ENCODE measurements at places on chromosomes 7 and 10. TPM values are rescaled to one million over a fixed set of nuclear protein-coding genes. Genes with fewer than 3 reads are reported as not detected.

DNA sequence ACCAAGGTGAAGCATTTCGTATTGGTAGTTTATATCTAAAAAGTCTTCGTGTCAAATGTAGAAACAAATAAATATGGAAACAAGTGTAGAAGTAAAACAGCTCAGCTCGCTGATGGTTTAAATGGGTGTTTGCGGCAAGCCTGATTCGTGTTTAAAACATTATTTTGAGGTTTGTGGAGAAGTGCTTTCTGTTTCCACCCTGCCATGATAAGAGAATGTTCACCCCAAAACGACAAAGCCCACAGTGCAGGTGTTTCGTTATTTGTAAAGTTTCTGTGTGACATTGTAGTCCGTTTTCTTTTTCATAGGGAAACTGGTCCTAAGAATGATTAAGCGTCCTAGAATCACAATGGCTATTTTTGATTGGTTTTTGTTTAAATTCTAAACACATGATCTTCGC lies 316.2 kb upstream of the SHH start:
- no peak for DNase-seq

ADAM12 gene
- total RNA-seq: 0.35 TPM

TMEM213 gene
- total RNA-seq: not detected

DNA sequence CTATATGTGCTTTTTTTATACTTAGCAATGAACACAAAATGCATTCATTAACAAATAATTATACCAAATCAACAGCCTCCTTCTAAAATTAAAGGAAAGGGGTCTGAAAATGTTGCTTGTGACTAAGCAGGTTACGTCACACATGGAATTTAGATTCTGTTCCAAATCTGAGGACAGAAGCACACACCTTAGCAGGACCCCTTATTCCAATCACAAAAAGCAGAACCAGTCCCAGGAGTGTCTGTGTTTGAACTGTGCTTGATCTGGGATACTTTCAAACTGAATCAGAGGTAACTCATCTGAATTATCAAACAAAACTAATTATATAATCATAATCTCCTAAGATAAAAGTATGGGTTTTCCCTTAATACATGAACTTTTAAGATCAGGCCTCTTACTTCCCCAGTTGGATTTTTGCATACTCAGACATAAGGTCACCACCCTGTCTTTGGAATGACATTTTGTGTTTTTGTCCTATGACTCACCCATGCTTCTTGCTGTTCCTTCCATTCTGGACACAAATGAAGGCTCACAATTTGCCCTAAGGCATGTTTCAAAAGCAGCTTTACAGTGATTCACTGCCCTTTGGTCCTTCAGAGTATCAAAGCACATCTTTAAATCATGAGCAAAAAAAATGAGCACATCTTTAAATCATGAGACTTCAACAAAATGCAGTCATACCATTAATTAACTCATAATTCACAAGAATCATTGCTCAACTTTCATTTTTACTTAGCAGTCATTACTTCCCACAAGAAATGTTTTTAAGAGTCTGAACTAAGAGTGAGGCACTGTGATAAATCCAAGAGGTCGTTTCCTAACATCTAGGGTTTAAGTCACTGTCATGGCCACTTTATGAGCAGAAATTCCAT lies 35.5 kb downstream of the SEMA3C start:
- no peak for DNase-seq

DNA sequence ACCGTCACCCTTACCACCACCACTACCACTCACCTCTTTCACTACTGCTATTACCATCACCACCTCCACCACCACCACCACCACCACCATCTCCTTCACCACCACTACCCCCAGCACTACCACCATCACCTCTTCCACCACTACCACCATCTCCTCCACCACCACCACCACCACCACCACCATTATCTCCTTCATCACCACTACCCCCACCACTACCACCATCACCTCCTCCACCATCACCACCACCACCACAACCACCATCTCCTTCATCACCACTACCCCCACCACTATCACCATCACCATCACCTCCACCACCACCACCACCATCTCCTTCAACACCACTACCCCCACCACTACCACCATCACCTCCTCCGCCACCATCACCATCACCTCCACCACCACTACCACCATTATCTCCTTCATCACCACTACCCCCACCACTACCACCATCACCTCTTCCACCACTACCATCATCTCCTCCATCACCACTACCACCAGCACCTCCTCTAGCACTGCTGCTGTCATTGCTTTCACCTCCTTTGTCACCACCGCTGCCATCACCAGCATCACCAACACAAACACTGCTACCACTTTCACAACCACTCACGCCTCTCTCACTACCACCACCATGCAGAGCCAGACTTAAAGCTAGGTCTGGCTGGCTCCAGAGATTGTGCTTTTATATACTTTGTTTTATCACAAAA lies 109.3 kb downstream of the ICA1 start:
- DNase-seq: no peak

DNA sequence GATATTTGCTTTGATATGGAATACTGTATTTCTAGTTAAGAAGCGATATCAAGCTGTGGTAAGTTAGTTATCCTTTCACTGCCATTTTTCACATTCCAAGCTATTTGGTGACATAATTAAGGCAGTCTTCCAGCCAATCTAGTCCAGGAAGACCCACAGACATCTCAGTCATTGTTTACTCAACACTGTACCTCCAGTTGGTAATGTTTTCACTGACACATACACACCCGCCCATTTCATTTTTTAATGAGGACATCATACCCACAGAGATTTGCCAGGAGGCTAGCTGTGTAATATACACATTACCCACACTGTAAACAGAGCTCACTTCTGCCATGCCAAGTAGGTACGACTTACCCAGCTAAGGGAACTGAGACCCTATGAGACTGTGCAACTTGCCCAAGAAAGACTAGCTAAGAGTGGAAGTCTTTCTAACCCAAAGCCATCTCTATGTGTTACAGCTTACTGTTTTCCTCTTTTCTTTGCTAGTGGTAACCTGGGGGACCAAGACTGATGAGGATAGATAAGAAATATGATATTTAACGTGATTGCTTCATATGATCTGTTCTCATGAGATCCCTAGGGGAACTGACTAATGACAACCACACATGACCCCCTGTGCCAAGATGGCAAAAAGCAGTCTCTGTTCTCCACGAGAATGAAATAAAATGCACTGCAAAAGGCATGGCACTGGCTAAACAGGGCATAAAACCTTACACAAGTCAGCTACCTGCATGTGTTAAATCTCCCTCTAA lies 179.0 kb downstream of the DGKI start:
- no peak for DNase-seq

DNA sequence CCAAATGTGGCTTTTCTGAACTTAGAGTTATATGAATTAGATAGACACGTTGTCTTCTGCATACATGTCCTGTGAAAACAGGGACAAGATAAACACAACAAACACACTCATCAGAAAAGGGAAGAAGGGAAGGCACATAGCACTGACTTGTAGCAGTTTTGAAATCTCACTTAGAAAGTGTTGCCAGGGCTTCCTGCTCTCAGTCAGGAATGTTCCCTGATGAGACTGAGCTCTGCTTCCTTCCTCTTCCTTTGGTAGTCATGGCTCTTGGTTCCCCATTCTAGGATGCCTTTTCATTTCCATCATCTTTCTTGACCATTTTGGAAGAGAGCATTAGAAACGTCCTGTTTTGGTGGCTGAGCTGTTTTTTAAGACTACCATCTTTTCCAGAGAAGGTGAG lies 233.8 kb upstream of the LYZL1 start:
- DNase-seq: no peak

BEND7 gene
- 17.4 TPM for total RNA-seq

- DNase-seq: peak; percentile 49
Observed at GRCh38 chr7:105794741-105795729, 81.4 kb downstream of the ATXN7L1 start.

LRRD1 gene
- not detected for total RNA-seq

SVOPL gene
- not detected for total RNA-seq

GIMAP4 gene
- 40.2 TPM for total RNA-seq

PLXNA4 gene
- 19.2 TPM for total RNA-seq

DNA sequence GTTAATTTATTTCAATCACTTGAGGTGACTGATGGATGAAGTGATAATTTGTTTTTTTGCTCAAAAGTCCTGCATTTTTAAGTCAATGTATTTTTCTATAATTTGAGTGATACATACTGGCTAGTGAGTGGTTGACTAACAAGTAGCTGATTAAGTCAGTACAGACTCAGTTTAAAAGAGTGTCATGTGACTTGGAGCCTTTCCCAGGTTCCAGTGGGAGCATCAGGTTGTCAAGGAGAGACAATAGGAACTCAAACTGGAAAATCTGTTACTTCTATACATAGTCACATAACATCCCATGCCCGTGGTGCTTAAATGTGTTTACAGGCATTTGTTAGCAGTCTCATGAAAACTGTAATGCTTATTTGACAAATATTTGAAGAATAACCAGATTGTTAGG lies 154.7 kb downstream of the ANK3 start:
- DNase-seq: no peak

GRCh38 chr7:149872419-149873073 lies 1.2 kb upstream of the ATP6V0E2 start:
- peak; percentile 88 for DNase-seq

GRCh38 chr10:103564776-103565520 lies 71.4 kb downstream of the NEURL1 start:
- DNase-seq: no peak

EPO gene
- total RNA-seq: not detected

POU6F2 gene
- total RNA-seq: not detected

CLRN3 gene
- total RNA-seq: not detected

CLDN3 gene
- not detected for total RNA-seq

CALCR gene
- total RNA-seq: not detected

GRCh38 chr7:102169651-102170392 lies 116.8 kb upstream of the SH2B2 start:
- DNase-seq: no peak

- no peak for DNase-seq
Observed at GRCh38 chr10:77887631-77888355, 38.8 kb downstream of the DLG5 start.

CYP2C18 gene
- not detected for total RNA-seq

HGF gene
- total RNA-seq: 2.4 TPM

COL1A2 gene
- 78.1 TPM for total RNA-seq

UCN3 gene
- not detected for total RNA-seq

GRCh38 chr7:5477126-5477525 lies 53.5 kb upstream of the TNRC18 start:
- DNase-seq: no peak

DNA sequence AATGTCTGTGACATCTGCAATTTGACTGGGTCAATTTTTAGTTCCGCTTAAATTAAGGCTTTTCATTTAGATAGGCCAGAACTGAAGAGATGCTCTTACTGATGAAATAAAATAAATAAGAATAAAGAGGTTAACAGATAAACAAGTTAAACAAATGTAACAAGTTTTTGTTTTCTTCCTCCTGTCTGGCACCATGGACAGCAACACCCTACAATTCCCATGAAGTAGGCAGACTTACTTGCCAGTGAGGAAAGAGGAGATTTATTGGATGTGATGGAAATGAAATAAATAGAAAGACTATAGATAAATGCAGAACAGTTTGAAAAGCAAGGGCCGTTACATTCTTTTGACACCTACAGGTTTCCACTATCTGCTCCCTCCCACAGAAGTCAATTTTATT lies 118.5 kb downstream of the AMPH start:
- no peak for DNase-seq

GRCh38 chr7:130649004-130649790 lies 19.4 kb downstream of the COPG2 start:
- no peak for DNase-seq

CARD11 gene
- 0.37 TPM for total RNA-seq

STAMBPL1 gene
- total RNA-seq: 2.4 TPM

EMX2 gene
- 0.42 TPM for total RNA-seq

LAMB1 gene
- total RNA-seq: 56.1 TPM

CDNF gene
- total RNA-seq: 2.0 TPM

DNA sequence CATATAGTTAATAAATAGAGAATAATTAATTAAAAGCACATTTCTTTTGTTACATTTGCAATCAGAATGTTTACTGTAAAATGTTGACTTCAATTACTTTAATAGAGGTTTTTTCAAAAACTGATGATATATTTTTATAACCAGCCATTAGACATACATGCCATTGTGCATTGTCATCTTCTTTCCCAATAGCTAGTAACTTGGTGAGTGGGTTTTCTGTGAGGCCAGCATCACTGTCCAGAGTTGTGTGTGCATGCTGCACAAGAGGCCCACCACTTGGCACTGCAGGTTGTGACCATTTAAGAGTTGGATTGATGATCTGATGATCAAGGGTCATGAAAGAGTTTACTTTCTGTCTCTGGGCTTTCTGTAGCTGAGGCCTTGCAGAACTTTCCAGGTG lies 46.5 kb downstream of the TFEC start:
- no peak for DNase-seq

GRCh38 chr7:121079425-121080169 lies 91.1 kb downstream of the CPED1 start:
- no peak for DNase-seq

IRF5 gene
- 2.9 TPM for total RNA-seq

- no peak for DNase-seq
Observed at GRCh38 chr10:90347239-90347638, 510.6 kb downstream of the HTR7 start.

DNA sequence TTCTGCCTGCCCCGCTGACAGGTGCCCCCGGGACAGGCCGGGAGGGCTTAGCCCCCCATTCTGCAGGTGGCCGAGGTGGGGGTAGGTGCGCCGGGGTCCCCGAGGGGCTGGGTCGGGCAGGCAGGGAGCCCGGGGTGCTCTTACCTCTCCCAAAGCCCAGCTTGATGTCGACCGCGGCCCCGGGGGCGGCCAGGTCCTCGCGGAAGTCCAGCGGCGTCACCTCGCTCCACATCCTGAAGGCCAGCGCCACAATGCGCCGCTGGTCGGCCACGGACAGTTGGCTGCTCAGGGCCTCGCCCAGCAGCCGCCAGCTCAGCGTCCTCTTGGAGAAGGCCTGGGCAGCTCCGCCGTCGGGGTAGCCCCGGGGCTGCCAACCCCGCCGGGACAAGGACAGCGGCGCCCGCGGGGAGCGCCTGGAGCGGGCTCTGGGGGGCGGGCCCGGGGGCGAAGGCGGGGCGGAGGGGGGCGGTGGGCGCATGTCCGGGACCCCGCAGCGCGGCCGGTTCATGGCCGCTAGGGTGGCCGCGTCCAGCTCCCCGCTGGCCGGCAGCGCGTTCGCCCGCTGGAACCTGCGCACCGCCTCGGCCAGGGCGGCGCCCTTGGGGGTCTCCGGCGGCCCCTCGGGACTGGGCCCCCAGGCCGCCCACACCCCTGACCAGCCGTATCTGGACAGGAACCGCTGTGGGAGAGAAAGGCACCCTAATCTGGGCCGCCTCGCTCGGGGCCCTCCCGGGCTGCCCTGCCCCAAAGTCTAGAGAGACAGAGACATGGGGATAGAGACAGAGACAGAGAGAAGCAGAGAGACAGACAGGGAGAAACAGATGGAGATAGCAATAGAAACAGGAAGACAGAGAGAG lies 1.7 kb downstream of the MMP21 start:
- DNase-seq: no peak

DNA sequence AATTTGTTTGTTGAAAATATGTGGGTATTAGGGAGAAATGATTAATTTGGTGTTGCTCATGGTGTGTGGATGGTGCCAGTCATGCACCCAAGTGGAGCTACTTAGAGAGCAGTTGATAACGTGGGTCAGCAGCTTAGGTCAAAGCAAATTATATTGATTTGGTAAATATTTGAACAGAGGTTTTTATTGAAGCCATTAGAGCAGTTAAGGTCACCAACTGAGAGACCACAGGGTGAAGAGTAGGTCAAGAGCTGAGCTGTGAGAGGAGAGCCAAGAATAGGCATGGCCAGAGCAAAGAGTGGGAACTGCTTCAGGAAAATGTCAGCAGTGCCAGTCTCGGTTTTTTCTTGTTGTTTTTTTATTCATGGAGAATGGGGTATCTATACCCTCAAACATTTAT lies 97.9 kb downstream of the TMEM168 start:
- DNase-seq: no peak

GRCh38 chr10:121956111-121957061 lies 18.6 kb downstream of the NSMCE4A start:
- DNase-seq: no peak

SEMA3C gene
- total RNA-seq: 71.7 TPM

FRMPD2 gene
- not detected for total RNA-seq
